Astrocyte of the spinal cord (primary cell): ENCODE measurements at places on chromosomes 6 and 20.
A peak's percentile ranks its signal among the peaks of the same experiment; 100 is the strongest.

DNA sequence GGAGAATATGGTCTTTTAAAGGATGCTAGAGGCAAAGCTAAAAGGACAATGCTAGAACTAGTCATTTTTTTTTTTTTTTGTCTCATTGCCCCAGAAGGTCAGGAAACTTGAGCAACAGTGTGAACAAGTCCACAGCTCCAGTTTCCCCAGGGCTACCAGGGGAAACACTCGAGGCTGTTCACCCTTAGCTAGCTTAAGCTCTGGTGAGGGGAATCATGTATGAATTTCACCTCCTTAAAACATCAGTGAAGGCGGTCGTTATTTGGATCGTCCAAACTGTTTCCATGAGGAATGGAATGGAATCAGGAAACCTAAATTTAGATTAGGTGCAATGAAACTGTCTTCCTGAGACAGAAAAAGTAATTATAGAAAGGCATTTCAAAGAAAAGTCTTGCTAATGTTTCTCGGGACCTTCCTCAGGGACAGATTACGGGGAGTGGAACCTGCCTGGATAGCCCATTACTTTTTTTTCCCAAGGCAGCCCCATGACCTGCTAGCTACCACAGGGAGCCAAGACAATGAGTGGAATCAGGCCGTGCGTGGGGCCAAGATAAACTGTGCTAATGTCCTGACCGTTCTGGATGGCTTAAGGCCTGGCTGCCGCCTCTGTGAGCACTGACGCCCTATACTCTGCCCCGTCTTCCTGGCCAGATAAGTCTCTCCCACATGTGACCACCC is 164.8 kb upstream of the SGK1 start:
- DNase-seq: peak; percentile 27

- peak; percentile 29 for DNase-seq
Measured at GRCh38 chr6:107115695-107116327, 496 bp upstream of the BEND3 start.

DNA sequence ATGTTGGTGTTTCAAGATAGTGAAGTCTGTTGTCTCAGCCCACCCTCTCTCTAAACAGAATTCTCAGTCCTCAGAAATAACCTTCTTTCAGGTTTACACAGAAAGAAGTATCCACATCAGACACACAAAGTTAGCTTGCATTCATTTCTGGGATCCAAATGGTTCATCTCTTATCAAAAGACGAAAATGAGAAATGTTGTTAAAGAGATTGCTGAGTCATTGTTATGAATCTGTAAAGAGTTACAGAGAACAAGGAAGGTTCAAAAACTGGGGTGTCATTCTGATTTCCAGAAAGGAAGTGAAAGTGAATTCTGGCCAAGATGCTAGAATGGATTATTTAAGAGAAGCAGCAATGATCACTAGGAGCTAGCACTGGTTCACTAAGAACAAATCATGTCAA is 90.5 kb upstream of the ATXN1 start:
- no peak for DNase-seq

DNA sequence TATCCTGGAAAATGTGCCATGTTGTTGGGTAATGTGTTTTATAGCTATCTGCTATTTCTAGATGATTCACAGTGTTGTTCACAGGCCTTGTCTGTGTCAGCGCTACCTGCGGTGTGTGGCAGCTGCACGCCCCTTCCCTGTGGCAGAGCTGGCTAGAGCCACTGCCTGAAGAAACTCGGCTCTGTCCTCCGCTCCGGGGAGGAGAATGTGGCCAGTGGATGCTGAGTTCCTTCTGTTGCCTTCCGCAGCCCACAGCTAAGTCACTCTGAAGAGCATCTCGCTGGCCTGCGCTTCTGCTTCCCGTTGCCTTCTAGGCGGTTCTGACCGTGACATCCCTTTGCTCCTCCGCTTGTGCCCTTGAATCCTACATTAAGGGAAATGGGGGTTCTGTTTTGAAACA is 135.1 kb downstream of the PLG start:
- no peak for DNase-seq

DNA sequence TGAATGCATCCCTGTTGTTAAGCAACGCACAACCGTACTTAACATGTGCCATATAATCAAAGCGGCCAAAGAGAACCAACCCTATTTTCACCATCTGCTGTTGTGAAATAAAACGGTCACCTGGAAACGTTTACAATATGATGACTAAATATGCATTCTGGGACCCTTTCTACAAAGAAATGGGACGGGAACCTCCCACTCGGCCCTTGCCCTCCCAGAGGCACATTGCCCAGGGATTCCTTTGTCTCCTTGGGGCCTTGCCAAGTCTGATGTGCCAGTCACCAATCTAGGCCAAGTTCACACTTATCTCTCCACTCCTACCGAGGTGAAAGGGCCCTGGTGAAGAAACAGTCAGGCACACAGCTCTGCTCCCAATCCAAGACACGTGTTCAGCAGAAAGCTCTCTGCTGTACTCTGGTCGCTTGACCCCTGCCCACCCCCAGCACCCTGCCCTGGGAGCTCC is 427.4 kb upstream of the JARID2 start:
- DNase-seq: no peak
